ENCODE measurements at places on chromosomes 4 and X.

DNA sequence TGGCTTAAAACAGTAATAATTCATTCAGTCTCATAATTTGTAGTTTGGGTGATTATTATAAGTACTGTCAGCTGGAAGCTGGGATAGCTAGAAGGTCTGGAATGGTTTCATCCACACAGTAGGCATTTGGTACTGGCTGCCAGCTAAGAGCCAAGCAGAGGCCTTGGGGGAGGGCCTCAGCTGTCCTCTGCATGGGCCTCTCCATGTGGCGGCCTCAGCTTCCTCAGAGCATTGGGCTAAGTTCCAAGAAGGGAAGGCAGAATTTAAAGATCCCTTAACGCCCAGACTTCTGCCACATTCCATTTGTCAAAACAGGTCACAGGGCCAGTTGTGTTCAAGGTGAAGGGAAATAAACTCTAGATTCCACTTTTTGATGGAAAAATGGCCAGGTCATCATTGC, 93.3 kb downstream of the NEUROG2 start:
- no peak for DNase-seq

DNA sequence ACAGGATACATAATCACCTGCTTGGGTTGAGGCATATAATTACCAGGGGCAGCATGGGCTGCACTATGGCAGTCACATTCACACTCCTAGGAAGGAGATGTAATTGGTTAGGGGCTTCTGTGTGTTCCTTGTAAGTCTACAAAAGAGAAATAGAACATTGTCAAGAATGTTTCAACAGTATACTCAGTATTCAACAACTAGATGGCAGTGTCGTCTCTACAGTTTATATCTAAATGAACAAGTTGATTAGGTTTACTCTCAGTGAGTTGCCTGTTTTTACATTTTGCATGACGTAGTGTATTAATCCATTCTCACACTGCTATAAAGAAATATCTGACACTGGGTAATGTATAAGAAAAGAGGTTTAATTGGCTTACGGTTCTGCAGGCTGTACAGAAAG, 50.5 kb upstream of the RAB33B start:
- no peak for DNase-seq

- no peak for DNase-seq
Measured at GRCh38 chrX:20971250-20971649, 403.0 kb upstream of the CNKSR2 start.

DNA sequence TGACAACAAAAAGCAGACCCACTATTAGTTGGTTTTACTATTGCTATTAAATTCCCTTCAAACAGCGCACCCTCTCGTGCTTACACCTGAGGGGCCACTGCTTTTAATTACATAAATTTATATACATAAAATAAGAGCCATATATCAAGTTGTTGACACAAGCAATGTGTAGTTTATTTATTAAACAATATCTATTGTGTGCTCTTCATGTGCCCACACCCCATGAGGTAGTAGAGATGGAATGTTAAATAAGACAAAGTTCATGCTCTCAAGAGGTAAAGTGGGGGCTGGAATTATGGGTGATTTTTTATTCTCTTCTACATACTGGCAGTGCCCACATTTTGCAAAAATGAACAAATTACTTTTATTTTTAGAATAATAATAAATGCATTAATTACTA, 47.3 kb downstream of the KCNIP4 start:
- DNase-seq = no peak

DNA sequence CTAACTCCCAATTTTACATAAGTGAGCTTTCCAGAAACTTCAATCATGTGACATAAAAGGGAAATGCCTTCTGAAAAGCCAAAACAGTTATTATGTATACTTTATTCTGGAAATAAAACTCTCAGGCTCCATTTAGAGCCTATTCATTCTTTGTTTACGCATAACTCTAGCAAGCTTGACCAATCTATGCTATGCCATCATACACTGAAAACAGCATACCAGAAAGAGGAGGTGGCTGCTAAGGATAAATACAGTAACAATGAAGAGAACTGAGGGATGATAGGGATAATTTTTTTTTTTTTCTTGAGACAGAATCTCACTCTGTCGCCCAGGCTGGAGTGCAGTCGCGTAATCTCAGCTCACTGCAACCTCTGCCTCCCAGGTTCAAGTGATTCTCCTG, 24.4 kb downstream of the CDKL2 start:
- DNase-seq = no peak

- DNase-seq = no peak
Measured at GRCh38 chr4:128512767-128513322, 225.2 kb upstream of the PGRMC2 start.

DNA sequence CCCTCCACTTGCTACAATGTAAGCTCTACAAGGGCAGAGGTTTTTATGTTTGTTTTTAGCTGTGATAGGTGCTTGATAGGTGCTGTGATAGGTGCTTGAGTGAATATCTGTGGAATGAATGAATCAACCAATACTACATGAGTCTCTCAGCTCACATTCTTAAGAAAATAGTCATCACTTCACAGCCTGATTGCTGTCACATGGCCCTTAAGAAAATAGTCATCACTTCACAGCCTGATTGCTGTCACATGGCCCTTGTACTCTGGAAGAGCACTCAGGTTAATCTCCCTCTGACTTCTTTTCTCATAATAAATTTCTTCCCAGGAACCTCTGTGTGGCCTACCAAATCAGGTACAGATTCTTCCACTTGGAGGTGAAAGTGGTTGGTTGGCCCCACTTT, 335.2 kb downstream of the TENM3 start:
- no peak for DNase-seq

- DNase-seq = no peak
Measured at GRCh38 chrX:46311581-46312120, 233.6 kb downstream of the ZNF674 start.

GRCh38 chr4:95552942-95553550, 4.3 kb upstream of the UNC5C start:
- no peak for DNase-seq

DNA sequence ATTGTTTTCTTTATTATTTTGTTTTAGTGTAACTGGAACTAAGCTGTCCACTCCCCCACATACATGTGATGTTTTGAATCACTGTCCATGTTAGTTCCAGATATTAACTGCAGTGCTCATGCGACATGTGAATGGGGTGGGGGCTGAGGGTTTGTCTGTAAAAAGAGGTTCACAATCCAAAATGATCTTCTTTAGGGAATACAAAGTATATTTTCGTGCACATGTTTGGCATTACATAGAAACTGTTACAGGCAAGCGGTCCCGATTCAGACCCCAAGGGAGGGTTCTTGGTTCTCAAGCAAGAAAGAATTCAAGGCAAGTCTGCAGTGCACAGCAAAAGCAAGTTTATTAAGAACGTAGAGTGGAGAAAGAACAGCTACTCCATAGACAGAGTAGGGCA, 296.5 kb upstream of the CLNK start:
- DNase-seq = no peak

- peak; percentile 32 for DNase-seq
Measured at GRCh38 chr4:38128478-38129459, 168.6 kb downstream of the PTTG2 start.

GRCh38 chrX:25976683-25977310, 161.3 kb upstream of the MAGEB18 start:
- DNase-seq = no peak

DNA sequence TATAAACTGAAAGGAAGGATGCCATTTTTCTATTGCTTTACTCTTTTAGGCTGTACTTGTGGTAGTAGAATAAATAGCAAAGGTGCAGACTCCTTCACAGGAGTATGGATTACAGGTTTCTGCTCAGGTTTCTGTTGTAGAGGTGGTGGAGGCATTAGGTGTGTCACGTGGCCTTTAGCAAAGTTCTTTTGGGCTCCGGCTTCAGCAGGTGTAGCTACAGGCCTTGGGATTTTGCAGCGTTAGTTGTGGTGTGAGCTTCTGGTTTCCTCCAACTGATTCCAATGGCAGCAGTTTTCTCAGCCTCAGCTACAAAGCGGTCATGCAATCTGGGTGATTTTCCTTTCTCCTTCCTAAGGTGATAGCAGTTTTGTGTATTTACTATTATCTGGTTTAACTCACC, 255.8 kb upstream of the GK2 start:
- DNase-seq = no peak

DNA sequence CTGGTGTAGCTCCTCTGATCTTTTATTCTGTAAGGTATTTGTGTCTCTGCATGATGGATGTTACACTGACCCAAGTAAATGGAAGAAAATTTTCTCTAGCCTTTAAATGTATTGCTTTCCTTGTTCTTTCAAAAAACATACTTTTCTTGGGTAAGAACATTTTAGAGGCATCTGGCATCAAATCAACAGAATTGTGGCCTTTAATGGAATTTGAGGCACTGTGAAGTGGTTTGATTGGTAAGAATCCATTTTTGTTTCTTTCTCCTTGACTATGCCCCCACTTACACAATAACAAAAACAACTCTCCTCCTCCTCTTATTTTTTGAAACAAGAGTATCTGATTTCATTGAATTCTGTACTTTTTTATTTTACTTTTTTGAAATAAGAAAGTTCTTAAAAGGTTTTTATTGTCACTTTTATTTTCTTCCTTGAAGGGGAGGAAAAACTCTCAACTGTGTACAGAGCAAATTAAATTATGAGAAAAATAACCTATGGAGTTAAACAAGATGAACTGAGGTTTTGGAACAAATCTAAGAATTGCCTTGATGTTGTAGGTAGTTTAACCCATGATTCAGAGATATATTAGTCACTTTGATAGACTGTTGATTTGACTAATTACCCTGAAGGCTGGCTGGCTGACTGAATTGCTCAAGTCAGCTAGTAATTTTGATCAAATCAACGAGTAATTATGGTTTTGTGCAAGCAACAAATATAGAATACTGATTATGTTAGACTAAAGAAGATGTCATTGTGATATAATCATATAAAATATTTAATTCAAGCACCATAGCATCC, 146.4 kb downstream of the FHIP1A start:
- no peak for DNase-seq

DNA sequence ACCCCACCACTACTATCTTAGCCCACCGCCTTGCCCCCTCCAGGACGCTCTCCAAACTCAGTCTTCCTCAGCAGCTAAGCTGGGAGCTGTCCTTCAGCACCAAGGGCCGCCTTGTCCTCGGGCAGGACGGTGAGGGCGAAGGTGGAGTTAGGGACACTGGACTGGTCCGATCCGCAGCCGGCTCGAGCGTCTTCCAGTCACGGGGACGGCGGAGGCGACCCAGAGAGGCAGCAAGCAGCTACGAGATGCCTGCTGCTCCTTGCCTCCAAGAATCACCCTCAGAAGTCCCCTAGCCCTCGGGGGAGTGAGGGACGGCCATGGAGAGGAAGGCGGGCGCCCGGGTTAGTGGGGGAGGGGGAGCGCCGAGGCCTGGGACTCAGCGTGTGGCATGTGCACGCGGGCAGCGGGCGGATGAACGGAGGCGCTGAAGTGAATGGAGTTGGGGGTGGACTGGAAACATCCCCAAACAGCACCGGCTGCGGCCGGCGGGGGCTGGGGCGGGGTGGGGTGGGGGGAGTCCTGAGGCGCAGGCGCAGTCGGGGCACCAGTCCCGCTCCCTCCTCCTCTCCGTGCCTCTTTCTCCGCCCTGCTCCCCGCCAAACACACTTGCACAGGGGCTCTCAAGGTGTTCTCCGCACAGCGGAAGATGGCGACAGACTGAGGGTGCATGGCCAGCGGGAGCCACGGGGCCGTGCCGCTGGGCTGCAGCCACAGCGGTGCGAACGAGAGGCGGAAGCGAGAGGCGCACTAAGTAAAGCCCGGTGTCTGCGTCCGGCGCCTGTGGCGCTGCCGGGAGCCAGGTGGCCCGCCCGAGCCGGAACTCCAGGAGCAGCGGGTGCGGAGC, at the start of gene NALF2:
Gene NALF2 (plus strand): TSS at position 545 of the 844 bp plus-strand sequence. CDS start 957 bp downstream, outside the sequence.
- peak; percentile 67 for DNase-seq

DNA sequence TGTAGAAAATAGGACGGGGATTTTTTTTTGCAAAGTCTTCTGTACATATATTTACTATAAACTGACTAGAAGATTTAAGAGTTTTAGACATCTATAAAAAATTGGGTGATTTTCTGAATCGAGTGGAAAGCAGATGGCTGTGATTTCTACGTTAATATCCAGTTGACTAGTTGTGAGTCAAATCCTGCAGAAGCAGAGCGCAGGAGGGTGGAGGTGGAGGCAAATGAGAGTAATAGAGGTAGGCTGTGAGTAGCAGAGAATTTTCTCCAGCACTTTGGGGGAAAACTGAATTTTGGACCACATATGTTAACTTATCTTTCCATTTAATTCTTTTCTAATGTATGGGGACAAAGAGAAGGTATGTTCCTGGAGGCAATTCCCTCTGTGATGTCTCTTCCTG, 82.1 kb upstream of the SOX3 start:
- DNase-seq = no peak

DNA sequence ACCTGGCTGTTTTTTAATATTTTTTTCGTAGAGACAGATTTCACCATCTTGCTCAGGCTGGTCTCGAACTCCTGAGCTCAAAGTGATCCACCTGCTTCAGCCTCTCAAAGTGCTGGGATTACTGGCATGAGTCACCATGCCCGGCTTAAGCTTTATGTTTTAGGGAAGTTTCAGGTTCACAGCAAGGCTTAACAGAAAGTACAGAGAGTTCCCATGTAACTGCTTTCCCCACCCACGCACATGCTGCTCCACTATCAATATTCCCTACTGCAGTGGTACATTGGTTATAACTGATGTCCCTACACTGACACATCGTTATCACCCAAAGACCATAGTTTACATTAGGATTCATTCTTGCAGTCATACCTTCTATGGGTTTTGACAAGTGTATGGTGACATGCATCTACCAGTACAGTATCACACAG, 62.7 kb downstream of the PRPS1 start:
- no peak for DNase-seq

DNA sequence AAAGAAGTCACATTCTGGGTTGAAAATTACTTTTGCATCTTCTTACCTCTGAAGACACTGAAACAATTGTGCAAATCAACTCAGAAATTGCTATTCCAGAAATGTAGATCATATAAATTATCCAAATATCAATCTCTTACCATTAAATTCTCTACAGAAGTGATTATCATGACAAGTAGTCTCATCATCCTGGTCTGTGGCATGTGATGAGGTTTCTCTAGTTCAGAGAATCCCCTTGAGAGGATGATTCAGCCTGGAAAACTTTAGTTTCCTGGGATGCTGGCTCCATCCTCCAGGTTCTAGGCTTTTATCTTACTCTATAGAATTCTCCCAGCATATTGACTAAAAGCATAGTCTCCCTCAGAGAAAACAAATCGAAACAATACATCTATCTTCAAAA, 76.2 kb upstream of the S100G start:
- no peak for DNase-seq

GRCh38 chrX:136063340-136064079, 78.3 kb downstream of the SLC9A6 start:
- DNase-seq = no peak

DNA sequence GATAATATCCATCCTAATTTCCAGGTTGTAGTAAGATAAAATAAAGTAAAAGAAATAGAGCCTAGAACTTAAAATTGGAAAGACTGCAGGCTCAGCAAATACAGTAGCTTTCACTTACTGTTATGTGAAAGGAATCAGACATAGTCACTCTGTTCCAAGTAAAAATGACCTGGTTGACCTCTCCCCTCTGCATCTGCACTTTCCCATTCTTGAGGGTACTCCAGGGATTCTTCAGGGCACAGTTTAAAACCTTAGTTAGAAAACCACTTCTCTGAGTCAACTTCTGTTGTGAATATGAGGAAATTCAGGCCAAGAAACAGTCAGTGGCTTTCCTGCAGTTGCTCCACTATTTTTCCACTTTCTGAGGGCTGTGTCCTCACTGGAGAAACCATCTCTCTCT, 42.9 kb downstream of the FRAS1 start:
- no peak for DNase-seq

GRCh38 chr4:148986951-148987350, 544.7 kb upstream of the NR3C2 start:
- DNase-seq = no peak

- DNase-seq = no peak
Measured at GRCh38 chrX:154018518-154019060, 1.1 kb downstream of the IRAK1 start.

GRCh38 chr4:157151711-157152110, 68.8 kb upstream of the GRIA2 start:
- no peak for DNase-seq

Measured in iPS-NIHi11 (cell line).